Fibroblast of villous mesenchyme (primary cell): ENCODE measurements at places on chromosomes 3 and 15. TPM values are rescaled to one million over a fixed set of nuclear protein-coding genes. Genes with fewer than 3 reads are reported as not detected.
A peak's percentile ranks its signal among the peaks of the same experiment; 100 is the strongest.

SLC26A6 gene
- total RNA-seq, result 34.8 and 45.8 TPM in 2 replicates

ROBO2 gene
- 3.0 and 6.1 TPM in 2 replicates for total RNA-seq

DNA sequence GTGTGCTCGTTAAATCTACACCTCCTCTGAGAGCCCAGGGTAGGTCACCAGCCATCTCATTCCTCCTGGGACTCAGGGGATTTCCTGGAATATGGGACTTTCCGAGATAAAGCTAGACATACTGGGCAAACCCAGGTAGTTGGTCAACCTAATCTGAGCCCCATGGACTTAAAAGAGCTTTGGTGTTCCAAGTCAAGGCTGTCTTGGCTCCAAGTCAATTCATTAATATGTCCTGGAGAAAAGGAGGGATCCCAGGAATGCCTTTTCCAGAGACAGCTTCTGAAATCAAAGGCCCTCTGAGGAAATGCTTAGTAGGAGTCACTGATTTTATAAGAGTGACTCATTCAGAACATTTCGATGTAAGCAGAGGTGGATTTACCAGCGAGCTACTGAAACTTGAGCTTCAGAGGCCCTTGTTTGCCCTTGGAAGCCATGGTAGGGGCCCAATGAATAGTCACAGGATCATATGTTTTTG is 137.3 kb upstream of the UBE2E1 start:
- DNase-seq, result peak; percentile 93

DNA sequence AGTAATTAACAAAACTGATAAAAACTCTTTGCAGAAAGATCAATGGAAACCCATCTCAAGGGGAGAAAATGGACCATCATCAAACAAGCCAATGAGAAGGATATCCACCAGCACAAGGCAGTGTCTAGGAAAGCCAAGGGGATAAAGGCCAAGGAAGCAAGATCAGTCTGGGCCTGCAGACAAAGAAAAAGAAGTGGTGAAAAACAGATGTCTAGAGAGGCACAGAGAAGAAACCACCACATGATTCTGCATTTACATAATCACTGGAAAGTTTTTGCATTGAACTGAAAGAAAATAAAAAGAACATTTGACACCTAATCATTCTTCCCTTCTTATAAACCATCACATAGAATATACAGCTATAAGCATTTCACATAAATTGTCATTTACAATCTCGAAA is 23.0 kb upstream of the VPS39 start:
- DNase-seq, result no peak

TLR9 gene
- total RNA-seq, result not detected in 2 replicates

DNA sequence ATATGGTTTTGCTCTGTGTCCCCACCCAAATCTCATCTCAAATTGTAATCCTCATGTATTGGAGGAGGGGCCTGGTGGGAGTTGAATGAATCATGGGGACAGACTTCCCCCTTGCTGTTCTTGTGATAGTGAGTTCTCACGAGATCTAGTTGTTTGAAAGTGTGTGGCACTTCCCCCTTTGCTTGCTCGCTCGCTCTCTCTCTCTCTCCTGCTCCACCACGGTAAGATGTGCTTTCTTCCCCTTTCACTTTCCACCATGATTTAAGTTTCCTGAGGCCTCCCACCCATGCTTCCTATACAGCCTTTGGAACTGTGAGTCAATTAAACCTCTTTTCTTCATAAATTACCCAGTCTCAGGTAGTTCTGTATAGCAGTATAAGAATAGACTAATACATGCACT is 60.7 kb downstream of the GSK3B start:
- DNase-seq, result no peak

DNA sequence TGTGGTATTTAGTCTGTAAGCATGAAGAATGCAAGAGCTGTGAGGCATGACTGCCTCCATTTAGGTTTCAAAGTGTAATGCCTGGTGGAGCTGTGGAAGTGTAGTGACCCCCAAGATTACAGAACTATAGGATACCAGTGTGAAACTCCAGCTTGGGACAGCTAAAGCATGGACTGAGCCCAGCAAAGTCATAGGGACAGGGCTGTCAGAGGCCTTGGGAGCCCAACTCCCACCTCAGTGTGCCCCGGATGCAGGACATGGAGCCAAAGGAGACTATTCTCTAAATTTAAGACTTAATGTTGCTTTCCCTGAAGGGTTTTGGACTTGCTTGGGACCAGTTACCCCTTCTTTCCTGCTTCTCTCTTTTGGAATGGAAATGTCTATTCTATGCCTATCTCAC is 10.8 kb downstream of the GPR15 start:
- no peak for DNase-seq

PLA2G4B gene
- 0.97 and 1.3 TPM in 2 replicates for total RNA-seq

- no peak for DNase-seq
These were observed 82.1 kb upstream of the PHLDB2 start for GRCh38 chr3:111776827-111777483.

FANCD2 gene
- 15.5 and 23.3 TPM in 2 replicates for total RNA-seq

GRCh38 chr15:72042054-72042453 is 75.9 kb downstream of the MYO9A start:
- DNase-seq, result no peak

DNA sequence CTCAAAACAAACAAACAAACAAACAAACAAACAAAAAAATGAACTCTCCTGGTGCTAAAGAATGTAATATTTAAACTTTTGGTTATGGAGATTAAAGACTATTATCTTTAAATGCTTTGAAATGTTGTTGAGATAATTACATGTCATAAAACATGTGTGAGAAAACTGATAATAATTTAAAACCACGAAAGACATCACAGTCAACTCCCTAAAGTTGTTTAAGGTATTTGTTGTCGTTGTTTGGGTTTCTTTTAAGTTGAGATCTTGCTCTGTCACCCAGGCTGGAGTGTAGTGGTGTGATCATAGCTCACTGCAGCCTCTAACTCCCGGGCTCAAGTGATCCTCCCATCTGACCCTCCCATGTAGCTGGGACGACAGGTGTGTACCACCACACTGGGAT is 12.0 kb downstream of the EFCAB12 start:
- peak; percentile 49 for DNase-seq

DNA sequence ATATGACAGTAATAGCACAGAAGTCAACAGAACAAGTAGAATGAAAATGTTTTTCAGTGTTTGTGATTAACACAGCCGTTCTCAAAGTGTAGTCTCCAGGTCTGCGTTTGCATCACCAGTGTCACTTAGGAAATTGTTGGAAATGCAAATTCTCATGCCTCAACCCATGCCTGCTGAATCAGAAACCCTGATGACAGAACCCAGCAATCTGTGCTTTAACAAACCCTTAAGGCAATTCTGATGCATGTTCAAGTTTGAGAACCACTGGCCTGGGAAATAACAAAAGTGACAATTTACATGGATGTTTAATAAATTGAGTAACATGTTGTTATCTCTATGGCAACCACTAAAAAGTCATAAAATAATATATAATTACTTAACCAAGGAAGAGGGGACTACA is 103.1 kb upstream of the ATP11B start:
- DNase-seq, result no peak

- DNase-seq, result peak; percentile 28
These were observed 268.9 kb downstream of the SHOX2 start for GRCh38 chr3:157837336-157837735.

CAPN7 gene
- 51.4 and 67.3 TPM in 2 replicates for total RNA-seq
